Activated T-helper 9 cell treated with anti-CD3 and anti-CD28 coated beads, Interleukin-2, amount 50 U/mL, for 16 hours (primary cell): ENCODE measurements at places on chromosomes 7 and 10.

- no peak for DNase-seq
Measured at GRCh38 chr10:90847436-90847835, 10.4 kb downstream of the HTR7 start.

DNA sequence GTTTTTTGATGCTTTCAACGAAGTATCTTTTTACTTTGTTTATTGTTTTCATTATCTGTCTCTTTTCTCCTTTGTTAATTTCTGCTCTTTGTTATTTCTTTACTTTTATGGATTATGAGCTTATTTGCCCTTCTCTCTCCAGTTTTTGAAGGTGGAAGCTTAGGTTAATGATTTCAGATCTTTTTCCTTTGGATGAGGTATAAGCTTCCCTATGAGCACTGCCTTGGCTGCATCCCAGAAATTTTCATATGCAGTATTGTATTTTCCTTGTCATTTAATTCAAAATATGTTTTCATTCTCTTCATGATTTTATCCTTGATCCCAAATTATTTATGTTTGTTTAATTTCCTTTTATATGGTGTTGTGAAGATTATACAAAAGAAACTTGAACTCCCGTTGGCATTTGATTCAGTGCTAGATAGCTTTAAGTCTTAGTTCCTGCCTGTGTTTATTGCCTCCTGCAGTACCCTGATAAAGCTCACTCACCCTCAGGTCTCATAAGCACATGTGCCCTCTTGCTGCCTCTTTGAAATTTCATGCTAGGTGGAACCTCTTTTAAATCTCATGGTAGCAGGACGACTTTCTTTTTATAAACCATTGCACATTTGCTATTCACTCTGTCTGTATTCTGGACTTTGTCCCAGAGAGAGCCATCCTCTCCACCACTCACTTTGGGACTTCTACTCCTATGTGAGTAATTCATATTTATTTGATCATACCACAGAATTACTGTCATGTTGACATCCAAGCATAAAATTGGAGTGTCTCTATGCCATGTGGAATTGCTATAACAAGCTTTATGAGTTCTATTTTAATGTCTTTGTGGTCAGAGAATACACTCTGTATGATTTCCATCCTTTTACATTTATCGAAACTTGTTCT is 23.0 kb upstream of the CEP41 start:
- no peak for DNase-seq

DNA sequence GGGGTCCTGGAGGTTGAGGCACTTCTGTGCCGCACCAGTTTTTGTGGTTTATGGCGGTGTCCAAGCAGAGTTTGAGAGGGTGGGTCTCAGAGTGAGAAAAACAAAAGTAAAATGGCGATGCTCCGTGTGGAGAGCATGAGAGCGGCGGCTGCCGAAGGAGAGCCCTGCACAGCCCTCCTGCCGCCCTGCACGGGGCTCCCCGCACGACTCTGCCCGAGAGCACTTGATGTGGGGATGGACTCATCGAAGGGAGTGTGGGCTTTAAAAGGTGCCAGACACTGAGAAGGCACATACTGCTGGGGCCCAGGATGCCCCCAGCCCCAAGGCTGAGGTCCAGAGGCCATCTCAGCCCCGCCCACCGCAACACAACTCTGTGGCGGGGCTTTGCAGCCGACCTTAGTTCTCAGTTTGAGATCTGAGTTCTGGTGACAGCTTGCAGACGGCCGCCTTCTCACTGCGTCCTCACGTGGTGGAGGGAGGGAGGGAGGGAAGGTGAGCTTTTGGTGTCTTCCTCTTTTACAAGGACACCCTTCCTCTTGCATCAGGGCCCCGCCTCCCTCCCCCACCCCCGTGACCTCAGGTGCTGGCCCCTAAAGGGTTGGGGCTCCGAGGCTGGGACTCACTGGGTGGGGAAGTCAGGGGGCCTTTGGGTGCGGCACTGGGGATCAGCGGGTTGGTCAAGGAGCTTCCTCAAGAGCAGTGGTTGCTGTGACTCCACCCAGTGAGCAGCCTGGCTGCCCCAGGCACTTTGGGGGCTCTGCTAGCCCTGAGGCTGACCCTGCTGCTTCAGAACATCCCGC is 69.1 kb downstream of the NKX6-2 start:
- no peak for DNase-seq

GRCh38 chr7:129775695-129776361 is 164.3 kb downstream of the NRF1 start:
- no peak for DNase-seq

- DNase-seq, result no peak
Measured at GRCh38 chr10:74628136-74628535, 198.3 kb upstream of the KAT6B start.
